Activated CD8-positive, alpha-beta T cell treated with anti-CD3 and anti-CD28 coated beads, Interleukin-2, amount 10 ng/mL, durations not matched to agents 7 days and 5 days (primary cell): ENCODE measurements at places on chromosomes 3 and 15. TPM values are rescaled to one million over a fixed set of nuclear protein-coding genes. Genes with fewer than 3 reads are reported as not detected.

Gene GRAMD2A
- total RNA-seq = not detected

Gene WDR49
- not detected for total RNA-seq

Gene TMEM158
- 0.24 TPM for total RNA-seq

Gene LDHAL6B
- total RNA-seq = not detected

Gene ZNF660
- total RNA-seq = 0.83 TPM

Gene GOLGA8T
- 1.3 TPM for total RNA-seq

Gene HIGD1A
- total RNA-seq = 57.9 TPM

Gene SI
- total RNA-seq = not detected

Gene DNASE1L3
- total RNA-seq = not detected

Gene CD200
- total RNA-seq = 1.4 TPM

Gene ZNF385D
- total RNA-seq = not detected

Gene A4GNT
- total RNA-seq = not detected

Gene HCLS1
- total RNA-seq = 280 TPM

Gene REC114
- not detected for total RNA-seq

Gene NEK4
- 23.7 TPM for total RNA-seq

Gene MAP3K13
- 10.6 TPM for total RNA-seq

Gene ZKSCAN7
- 2.4 TPM for total RNA-seq

Gene C3orf80
- total RNA-seq = not detected

Gene CCDC54
- total RNA-seq = not detected

Gene CHDH
- 0.05 TPM for total RNA-seq

Gene PLA2G4E
- not detected for total RNA-seq

Gene TSEN2
- total RNA-seq = 9.4 TPM

Gene KLF15
- total RNA-seq = not detected

Gene ZSCAN2
- 6.5 TPM for total RNA-seq

Gene FBXL2
- not detected for total RNA-seq

Gene ITGB5
- total RNA-seq = not detected

Gene TMCO5A
- not detected for total RNA-seq

Gene DISP2
- 2.6 TPM for total RNA-seq

Gene SUSD5
- not detected for total RNA-seq

Gene FRG2C
- not detected for total RNA-seq
